NCI-H1417 treated with DMSO at 0.1 percent for 48 hours (cell line): ENCODE measurements at places on chromosomes 7 and 10.

DNA sequence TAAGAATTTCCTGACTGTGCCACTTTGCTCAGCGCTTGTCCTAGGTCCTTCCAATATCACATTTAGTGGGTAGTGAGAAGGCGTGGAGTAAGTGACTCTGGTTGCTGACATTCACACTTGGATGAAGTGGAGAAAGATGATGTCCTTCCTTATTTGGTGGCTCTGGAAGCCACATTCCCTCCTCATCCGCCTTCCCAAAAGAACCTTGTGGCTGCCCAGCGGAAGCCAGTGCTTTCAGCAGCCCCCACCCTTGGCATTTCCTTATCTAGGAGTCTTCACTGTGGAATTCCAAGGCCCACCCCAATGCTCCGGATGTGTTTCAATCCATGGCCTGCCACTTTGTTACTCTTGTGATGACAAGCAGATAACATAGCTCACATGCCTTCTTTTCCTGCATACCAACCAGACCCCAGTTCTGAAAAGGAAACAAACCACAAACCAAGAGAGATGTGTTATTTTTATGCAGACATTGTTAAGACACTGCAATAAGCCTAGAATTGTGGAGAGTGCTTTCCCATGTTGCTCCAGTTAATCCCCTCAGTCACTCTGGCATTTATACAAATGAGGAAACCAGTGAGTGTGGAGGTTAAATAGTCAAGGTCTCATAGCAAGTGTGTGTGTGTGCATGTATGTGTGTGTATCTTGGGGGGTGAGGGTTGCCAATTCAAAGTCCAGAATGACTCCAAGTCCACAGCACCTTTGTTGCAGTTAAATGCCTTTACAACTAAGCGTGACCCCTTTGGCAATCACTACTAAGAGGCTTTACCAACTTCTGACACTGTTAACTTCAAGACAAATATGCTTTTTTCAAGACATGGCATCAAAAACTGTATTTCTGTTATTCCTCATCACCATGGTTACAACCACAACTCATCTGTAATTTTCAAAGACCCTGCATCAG lies 10.3 kb upstream of the ANKRD1 start:
- DNase-seq, result no peak

- DNase-seq, result no peak
Measured at GRCh38 chr10:77562742-77563141, 74.9 kb downstream of the KCNMA1 start.

DNA sequence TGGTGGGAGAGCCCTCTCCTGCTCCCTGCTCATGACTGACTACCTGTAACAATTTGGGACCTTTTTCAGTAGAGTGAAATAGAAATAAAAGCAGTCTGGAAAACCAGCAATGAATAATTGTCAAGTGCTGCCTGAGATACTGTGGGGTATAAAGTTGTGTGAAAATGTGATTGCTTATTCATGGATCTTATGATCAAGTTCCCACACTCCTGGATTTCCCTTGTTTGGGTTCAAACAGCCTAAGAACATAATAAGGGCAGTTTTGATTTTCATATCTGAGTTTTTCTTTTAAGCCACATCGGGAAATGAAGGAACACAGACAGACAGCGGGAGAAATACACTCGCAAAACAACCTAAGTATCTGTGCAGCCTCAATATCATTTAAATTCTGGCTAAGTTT lies 52.9 kb downstream of the CALD1 start:
- DNase-seq, result no peak

GRCh38 chr7:26293569-26294308 lies 2.1 kb downstream of the SNX10 start:
- no peak for DNase-seq

DNA sequence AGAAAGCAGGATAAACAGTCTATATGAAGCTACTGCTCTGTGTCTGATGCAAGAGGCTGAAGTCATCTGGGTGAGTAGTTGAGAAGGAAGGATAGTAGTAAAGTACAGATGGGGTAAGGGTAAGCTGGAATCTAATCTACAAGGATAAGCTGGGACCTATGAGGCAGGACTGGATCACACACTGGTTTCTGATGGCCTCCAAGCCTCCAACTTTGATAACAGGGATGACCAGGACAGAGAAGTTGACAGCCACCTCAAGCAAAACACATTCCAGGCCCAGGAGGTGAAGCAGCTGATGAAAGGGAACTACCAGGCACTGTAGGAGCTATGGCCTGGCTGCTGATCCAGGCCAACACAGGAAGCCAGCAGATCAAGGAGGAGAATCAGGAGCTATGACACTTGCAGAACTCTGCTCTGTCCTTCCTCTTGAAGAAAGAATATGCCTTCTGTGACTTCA lies 278.1 kb upstream of the TMEM229A start:
- DNase-seq, result no peak

GRCh38 chr10:13743101-13743693 lies 156.4 kb downstream of the PRPF18 start:
- DNase-seq, result no peak

DNA sequence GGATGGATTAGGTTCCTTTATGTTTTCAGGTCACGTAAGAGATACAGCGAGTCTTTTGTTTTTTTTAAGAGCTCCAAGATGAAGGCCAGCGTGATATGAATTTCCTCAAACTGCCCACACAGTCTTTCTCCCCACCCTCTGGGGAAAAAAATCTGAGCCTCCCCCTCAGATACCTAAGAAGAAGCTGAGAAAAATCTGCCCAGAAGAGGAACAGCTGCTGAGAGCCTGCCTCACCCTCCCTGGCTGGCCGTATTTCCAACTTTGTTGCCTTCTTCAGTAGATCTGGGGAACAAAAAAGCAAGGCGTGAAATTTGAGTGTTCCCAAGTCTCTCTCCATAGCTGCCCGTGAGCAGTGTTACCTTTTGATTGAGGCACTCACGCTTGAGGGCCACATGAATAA lies 208.1 kb downstream of the KIAA1217 start:
- no peak for DNase-seq

GRCh38 chr7:36281945-36282717 lies 107.5 kb upstream of the ANLN start:
- no peak for DNase-seq

- no peak for DNase-seq
Measured at GRCh38 chr10:91758303-91759146, 39.7 kb upstream of the TNKS2 start.

GRCh38 chr7:136925044-136925443 lies 56.6 kb downstream of the CHRM2 start:
- DNase-seq, result no peak

- no peak for DNase-seq
Measured at GRCh38 chr10:6920072-6921019, 340.3 kb upstream of the PRKCQ start.

DNA sequence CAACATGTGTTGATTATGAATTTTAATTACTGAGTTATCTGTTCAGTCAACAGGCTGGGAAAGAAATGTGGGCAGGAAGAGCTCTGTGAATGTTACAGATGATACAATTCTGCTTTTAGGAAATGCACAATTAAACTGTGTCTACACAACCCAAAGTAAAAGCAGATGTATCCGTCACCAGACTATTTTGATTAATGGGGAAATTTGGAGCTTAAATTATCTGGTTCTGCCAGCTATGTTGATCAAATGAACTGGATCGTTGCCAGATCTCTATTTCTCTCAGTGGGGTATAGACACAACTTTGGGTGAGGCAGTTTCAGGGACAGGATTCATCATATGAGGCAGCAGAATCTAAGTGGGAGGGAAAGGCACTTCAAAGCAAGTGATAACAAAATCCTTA lies 136.5 kb downstream of the NEUROD6 start:
- no peak for DNase-seq

DNA sequence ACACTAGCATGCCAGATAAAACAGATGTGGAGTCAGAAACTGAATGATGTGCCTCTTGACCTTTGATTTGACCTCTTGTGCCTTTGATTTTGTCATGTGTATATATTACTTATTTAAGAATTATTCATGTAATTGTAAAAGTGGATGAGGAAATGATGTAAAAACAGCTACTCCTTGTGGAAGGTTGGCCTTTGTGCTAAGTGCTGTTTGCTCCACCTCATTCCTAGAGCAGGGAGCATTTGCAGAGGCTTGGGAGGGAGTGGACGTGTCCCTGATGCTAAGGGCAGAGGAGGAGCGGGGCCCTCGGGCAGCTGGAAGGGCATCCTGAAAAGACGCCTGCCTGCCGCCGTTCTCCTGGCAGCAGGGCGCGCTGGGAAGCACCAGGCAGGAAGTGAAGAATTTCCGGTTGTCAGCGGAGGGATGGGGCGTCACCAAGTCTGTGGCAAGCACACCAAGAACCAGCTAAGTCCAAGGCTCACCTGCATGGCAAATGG lies 197.6 kb upstream of the ZNF32 start:
- no peak for DNase-seq

GRCh38 chr10:97648562-97649404 lies 8.3 kb downstream of the PI4K2A start:
- DNase-seq, result no peak

DNA sequence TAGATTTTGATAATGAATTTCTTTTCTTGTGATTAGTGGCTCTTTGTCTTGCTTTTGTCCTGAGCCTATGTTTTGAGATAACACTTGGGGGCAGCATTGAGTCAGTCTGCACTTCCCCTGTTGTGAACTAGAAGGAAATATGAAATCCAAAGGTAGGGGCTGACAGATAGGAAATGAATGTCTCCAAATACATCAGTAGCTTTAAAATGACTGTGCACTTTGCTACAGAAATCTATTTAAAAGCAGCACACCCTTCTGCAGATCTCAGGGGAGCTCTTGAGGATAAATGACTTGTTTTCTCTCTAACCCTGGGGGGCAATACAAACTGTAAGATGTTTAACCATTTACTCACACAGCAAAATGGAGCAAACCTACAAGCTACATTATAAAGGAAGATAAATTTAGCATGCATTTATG lies 176.0 kb upstream of the MYO3A start:
- DNase-seq, result peak; percentile 82

DNA sequence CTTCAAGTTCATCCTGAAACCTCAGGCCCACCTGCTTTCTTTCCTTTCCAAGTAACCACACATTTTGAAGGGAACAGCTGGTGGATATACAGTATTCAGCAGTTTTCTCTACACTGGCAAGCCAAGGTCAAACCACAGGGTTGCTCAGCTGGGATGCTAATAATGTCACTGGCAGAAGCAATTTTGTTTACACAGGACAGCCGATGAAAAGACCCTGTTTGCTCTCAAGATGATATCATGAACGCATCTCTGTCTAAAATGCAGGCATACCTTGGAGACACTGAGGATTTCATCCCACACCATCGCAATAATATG lies 186.2 kb downstream of the USP6NL start:
- peak; percentile 6 for DNase-seq

DNA sequence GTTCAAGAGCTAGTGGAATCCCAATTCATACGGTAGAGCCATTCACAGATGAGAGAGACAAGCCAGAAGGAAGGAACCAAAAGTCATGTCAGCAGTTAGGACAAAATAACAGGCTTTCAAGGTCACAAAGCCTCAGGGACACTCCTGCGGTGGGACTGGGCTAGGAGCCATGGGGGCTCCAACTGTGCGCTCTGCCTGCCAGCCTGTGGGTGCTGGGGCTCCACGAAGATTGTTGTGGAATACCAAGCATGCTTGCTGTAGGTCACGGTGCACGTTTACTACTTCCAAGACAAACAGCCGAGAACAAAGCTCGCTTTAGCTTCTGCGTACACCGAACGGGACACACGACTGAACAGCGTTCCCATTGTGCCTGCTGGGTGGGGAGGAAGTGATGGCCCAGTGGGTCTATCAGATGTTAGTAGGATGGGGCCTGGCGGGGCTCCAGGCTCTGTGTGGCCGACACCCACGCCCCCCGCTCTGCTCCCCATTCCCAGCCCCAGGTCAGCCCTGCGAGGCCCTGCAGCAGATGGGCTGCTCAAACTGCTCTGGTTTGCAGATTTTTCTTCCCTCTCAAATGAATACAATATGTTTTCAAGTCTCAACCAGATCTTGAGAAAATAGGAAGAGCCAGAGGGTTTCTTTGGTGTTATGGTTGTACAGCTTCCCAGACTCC lies 158.9 kb downstream of the EGFR start:
- no peak for DNase-seq

GRCh38 chr7:95471071-95471470 lies 14.7 kb upstream of the ASB4 start:
- no peak for DNase-seq

DNA sequence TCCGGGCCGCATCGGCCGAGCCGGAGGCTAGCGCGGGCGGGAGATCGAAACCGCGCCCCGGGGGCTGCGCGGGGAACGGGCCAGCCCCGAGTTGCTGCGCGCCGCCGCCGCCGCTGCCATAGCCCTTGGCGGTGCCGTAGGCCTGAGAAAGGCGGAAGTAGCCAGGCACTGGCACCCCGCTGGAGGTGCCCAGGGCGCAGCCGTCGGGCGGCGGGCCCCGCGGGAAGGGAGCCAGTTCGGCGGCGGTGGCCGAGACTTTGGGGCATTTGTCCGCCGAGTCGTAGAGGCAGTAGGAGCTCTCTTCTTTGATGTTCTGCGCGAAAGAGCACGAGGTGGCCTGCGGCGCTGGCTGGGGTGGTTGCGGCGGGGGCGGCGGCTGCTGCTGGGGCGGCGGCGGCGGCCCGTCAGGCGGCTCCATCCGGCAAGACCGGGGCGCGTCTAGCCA lies 587 bp downstream of the HOXA10 start:
- DNase-seq, result no peak

- no peak for DNase-seq
Measured at GRCh38 chr7:112495156-112495788, 14.5 kb downstream of the LSMEM1 start.

- no peak for DNase-seq
Measured at GRCh38 chr7:82714883-82715282, 271.3 kb upstream of the CACNA2D1 start.

DNA sequence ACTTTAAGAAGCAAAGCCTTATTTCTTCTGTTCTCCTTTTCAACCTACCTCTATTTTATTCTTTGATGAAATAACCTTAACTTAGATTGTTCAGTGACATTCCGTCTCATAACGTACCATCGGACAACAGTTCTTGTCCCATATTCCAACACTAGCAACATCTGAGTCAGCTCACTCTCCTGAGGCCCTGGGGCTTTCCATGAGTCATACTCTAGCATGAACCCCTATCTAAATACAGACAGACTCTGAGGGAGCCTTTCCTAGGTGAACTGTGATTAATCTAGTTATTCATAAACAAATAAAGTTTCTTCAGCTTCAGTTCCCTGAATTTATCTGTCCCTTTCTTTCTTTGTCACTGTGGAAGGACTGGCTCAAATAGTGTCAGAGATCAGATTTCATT lies 168.7 kb upstream of the LYZL1 start:
- DNase-seq, result no peak

- DNase-seq, result no peak
Measured at GRCh38 chr10:97050205-97050745, 135.5 kb downstream of the SLIT1 start.

- DNase-seq, result no peak
Measured at GRCh38 chr7:9691286-9691685, 1257.9 kb downstream of the NXPH1 start.

DNA sequence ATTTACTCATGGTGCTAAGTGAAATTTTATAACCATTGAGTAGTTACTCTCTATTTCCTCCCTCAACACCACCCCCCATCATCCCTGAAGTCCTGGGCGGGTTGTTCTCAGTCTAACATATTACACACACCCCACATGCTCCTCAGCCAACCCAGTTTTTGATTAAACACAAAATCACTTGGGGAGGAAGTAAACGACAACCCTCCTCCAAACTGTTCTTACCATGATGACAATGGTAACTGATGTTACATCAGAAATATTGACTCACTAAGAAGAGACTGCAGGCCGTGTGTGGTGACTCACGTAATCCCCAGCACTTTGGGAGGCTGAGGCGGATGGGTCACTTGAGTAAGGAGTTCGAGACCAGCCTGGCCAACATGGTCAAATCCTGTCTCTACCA lies 44.2 kb downstream of the RAB11FIP2 start:
- DNase-seq, result no peak
